ENCODE measurements at places on chromosomes 5 and 9.

- DNase-seq, result no peak
Observed at GRCh38 chr5:115424030-115424429, 120.5 kb downstream of the FEM1C start.

GRCh38 chr5:21685522-21685921 lies 1167.6 kb downstream of the CDH12 start:
- no peak for DNase-seq

DNA sequence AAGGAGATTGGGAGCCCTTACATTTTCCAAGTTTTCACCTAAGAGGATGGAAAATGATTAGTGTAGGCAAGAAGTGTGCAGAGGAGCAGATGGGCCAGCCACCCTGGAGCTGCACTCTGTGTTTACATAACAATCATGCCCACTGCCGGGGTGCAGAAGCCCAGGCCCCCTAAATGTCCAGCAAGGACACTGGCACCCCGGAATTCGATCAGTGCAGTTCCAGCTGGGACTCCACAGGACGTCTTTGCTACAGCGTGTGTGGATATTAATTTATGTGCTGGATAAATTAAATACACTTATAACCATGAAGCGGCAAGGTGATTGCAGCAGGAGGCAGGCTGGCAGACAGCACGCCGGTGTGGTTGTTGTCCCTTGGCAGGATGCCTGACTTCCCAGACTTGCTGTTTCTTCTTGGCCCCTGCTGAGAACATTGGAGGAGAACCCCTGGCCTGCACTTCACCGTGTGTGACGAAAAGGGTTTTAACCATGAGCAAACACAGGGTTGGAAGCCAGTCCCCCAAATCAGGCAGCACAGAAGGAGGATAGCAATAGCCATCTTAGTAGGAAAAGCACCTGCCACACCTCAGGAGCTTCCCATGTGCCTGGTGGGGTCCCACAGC lies 73.7 kb downstream of the GADD45G start:
- DNase-seq, result no peak

GRCh38 chr5:174312270-174312617 lies 266.7 kb downstream of the NSG2 start:
- DNase-seq, result no peak

GRCh38 chr9:4864698-4865097 lies 72.0 kb downstream of the RCL1 start:
- no peak for DNase-seq

GRCh38 chr9:34047864-34048726 lies 592 bp downstream of the UBAP2 start:
- DNase-seq, result peak; percentile 28

DNA sequence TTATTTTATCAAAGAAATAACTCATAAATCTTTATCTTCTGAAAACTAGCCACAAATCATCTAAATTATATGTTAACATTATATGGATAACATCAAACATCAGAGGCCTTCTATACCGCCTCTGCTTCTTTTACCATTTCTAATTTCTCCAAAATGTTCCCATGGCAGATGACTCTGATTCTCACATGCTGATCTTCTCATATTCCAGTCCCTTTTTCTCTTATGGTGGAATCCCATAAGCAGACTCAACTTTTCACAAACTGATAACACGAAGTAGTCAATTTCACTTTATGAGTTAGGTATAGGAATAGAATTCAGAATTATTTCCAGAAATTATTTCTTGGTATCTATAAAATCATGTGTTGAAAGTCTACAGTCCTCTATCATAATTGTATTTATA lies 212.3 kb downstream of the ENC1 start:
- DNase-seq, result no peak

DNA sequence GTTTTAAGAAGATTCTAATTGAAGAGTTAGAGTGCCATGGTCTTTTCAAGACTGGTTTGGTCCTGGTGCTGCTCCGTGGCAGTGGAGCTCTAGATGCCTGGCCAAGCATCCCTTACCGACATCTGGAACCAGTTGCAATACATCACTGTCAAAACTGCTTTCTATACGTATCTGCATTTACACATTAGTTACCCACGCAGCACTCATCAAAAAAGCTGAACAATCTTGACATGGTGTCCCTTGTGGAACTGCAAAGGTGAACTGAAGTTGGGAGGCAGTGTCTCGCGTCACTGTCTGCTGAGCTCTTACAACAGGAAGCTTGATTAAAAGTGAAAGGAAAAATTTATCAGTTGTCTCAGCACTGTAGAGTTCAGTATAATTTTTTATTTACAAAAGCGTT lies 82.6 kb downstream of the PBX3 start:
- peak; percentile 67 for DNase-seq

- no peak for DNase-seq
Observed at GRCh38 chr9:69768716-69769115, 8.9 kb upstream of the PTAR1 start.

- no peak for DNase-seq
Observed at GRCh38 chr9:81575956-81576355, 113.4 kb downstream of the TLE1 start.

DNA sequence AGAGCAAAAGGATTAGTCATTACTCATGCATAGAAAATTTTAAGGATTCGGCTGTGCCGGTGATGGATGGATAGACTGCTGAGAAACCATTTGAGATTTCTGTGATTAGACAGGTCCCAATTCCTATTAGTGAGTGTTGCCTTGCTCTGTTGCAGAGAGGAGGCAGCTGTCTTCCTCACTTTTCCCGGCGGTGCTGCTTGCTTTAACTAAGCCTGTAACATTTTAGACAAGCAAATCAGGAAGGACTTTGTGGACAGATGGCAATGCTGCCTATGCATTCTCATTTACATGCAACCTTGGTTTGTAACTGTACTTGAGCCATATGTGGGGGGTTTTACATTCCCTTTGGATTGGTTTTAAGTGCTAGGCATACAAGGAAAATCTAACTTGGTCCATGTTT lies 1176.3 kb downstream of the CDH18 start:
- DNase-seq, result no peak

DNA sequence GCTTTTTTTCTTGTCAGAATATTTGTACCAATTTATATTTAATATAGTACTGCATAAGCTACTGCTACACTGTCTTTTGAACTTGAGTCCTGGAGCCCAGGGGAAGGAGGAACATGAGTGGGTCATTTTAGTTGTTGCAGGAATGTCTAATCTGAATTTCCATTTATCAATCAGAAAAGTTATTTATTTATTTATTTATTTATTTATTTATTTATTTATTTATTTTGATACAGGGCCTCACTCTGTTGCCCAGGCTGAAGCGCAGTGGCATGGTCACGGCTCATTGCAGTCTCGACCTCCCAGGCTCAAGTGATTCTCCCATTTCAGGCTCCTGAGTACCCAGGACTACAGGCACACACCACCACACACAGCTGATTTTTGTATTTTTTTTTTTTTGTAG lies 712.6 kb downstream of the NR2F1-AS1 start:
- no peak for DNase-seq

GRCh38 chr5:180205916-180206315 lies 3.1 kb downstream of the RASGEF1C start:
- DNase-seq, result no peak

GRCh38 chr5:40514976-40515375 lies 164.7 kb upstream of the PTGER4 start:
- DNase-seq, result peak; percentile 52

DNA sequence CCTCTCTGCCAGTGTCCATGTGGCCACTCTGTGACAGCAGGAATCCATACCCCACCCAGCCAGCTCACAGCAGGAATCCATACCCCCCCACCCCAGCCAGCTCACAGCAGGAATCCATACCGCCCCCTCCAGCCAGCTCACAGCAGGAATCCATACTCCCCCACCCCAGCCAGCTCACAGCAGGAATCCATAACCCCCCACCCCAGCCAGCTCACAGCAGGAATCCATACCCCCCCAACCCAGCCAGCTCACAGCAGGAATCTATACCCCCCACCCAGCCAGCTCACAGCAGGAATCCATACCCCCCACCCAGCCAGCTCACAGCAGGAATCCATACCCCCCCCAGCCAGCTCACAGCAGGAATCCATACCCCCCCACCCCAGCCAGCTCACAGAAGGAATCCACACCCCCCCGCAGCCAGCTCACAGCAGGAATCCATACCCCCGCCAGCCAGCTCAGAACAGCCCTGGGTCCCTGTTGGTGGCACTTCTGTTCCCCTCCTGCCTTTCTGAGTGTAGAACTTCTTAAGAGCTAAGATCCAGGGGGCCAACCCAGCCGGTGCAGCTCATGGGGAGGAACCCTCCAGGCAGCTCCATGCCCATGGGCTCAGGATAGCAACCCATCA lies 8.4 kb upstream of the RXRA start:
- no peak for DNase-seq

DNA sequence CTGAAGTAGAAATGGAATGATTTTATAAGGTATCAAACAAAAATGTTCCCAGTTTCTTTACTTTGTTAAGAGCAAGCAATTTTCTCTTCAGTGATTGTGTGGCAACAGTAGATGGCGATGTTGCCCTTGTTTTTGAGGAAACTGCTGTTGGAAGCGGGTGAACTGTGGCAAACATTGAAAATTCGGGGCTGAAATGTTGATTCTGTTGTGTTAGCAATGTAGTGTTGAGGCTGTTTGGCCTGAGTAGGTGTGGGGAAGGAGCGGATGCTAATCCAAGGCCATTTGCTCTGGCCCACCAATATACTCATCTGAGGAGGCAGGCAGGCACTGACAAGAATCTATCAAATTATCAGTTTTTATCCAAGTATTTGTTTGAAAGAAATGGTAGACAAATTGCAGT lies 129.8 kb downstream of the SLC12A2 start:
- DNase-seq, result peak; percentile 15

GRCh38 chr5:10621832-10622231 lies 58.0 kb downstream of the ANKRD33B start:
- DNase-seq, result no peak

- no peak for DNase-seq
Observed at GRCh38 chr5:3365501-3366215, 230.0 kb upstream of the IRX1 start.

GRCh38 chr5:76403766-76404222 lies 709 bp downstream of the IQGAP2 start:
- peak; percentile 77 for DNase-seq

DNA sequence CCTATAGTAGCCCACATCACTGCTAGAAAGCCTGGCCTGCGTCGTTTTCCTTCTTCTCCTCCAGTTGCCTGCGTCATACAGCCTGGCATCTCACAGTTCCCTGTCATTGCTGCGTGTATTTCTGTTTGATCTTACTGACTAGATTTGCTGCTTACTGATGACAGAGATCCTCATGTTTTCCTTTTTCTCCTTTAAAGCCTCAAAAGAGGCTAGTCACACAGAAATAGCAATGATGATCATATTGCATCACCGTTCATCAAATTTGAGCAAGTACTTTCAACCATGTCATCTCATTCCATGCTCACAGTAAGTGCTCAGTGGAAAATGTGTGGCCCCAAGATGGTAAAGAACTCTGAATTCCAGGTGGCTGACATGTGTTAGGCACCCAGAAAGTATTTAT lies 76.8 kb downstream of the MVB12B start:
- no peak for DNase-seq

GRCh38 chr5:115452536-115453235 lies 91.9 kb downstream of the FEM1C start:
- no peak for DNase-seq

DNA sequence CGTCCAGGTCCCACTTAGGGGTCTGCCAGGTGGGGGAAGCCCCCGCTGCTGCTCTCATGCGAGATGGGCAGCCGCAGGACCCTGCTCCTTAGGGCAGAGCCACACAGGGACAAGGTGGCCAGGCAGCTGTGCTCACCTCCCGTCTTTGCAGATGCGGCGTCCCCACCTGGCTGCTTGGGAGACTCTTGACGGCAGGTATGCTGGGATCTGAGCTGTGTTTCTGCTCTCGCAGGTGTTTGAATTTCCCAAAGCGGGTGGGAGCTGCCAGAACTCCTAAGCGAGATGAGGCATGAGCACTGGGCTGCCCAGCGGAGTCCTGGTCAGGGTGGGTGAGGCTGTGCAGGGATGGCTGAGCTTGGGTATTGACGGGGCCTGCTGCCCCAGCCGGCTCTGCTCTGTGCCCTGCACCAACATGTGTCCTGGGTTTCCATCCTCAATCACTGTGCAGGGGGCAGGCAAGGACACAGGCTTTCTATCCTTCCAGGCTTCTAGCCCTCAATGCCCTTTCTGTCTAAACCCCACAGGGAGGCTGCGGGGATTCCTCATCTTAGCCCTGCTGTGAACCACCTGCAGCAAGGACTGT lies 151.4 kb downstream of the ICE1 start:
- no peak for DNase-seq

DNA sequence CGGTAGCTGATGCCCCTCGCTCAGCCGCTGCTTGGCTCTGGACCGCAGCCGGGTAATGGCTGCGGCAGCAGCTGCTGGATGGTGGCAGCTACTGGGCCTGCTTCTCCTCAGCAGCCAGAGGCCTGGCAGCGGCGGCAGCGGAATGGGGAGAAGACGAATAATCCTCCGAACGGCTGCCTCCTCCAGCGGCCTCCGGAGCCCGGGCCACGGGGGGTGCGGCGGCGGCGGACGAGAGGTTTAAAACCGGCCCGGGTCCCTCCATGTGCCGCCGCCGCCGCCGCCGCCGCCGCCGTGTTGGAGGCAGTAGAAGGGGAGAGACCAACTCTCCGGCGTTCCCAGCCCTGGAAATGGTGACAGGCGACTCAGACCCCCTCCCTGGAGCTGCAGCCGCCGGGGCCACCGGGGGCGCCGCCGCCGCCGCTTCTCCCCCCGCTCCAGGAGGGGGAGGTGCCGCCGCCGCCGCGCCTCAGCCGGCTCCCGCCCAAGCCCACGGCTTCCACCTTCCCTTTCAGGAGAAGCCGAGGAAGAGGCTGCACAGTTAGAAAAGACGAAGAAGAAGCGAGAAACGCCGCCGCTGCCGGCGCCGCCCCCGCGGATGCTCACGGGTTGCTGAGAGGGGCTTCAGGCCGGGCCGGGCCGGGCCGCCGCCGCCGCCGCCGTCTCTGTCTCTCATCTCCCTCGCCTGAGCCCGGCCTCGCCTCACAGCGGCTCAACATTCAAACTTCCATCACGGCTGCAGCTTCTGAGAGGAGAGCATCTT lies 118.4 kb upstream of the PRSS3 start:
- no peak for DNase-seq

GRCh38 chr9:129318121-129319075 lies 140.3 kb upstream of the IER5L start:
- DNase-seq, result no peak

DNA sequence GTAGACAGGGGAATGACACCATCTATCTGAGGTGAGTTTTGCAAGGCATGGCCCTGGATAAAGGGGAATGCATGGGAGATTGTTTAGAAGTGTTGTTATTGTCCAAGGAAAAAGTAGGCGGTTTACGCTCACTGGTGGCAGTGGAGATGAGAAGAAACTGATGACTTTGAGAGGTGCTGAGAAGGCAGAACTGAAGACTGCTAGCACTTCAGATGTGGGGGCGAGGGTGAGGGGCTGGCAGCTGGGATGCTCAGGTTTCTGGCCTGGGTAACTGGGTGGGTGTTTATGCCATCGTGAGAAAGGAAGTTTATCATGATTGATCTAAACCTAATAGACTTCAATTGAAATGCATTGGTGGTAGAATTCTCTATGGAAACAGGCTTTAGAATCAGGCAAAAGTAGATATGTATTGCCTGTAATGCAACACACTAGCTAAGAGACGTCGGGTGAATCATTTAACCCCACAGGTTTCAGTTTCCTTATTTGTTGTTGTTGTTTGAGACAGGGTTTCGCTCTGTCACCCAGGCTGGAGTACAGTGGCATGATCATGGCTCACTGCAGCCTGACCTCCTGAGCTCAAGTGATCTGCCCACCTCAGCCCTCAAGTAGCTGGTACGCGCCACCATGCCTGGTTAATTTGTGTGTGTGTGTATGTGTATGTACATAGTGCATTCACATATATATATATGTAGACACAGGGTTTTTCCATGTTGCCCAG lies 123.5 kb downstream of the SLC24A2 start:
- DNase-seq, result no peak
